ENCODE measurements at places on chromosomes 2 and 18.

- peak; percentile 43 for DNase-seq
Measured at GRCh38 chr2:159795841-159796690, 1.9 kb downstream of the CD302 start.

- peak; percentile 95 for DNase-seq
Measured at GRCh38 chr2:205024822-205025518, 479.7 kb downstream of the PARD3B start.

DNA sequence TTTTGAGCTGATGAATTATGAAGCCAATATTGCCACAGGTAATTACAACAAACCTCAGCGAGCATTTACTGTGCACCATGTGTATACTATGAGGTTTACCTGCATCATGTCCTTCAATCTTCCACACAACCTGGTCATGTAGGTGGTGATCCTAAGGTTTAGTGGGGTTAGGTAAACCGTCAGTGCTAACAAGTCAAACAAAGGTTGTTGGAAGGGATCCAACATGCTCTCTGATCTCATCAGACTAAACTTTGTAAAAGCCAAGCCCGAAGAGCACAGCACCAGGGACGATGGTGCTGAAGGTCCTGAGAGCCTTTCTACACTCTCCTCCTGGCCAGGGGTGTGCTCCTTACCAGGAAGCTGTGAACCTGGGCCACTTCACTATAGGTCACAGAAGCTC is 29.4 kb downstream of the SH3YL1 start:
- DNase-seq, result no peak

DNA sequence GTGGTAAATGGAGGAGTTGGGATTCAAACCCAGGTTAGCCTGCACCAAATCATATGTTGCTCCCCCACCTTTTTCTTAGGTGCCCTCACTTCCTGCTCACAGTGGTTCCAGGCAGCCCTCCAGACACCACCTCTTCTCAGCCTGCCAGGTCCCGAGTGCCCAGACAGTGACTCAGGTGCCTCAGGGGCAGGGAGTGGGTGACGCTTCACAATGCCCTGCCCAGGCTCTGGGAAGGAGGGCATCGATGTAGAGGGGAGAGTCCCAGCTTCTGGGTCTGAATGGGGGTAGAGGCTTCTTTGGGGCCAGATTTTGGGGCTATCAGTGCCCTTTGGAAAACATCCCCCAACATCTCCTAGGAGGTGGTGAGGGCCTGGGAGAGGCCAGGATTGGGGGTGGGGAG is 5.2 kb upstream of the DNAJB2 start:
- DNase-seq, result no peak

DNA sequence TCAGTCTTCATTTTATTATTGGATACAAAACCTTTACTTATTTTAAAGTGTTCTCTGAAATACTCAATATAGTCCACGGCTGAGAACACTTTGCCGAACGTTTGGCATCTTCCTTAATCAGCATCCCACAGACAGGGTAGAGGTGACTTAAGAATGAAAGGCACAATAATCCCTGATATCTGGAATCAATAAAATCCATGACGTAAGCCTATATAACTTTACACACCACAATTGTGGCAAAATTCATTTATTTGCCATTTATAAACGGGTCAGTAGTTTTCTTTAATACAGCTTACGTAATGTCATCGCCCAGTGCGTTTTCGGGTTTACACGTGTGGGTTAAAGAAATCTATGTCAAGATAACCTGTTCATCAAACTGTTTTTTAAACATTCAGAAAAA is 1.3 kb downstream of the MGAT4A start:
- no peak for DNase-seq

Measured in hematopoietic multipotent progenitor cell treated with erythropoietin and hydrocortisone succinate and interleukin-3 and kit ligand, for 6 days (in vitro differentiated cells).